Thoracic aorta (tissue), 2 donors: ENCODE measurements at places on chromosomes 1 and 21.

GRCh38 chr1:52296345-52296744 is 69.7 kb downstream of the CC2D1B start:
- no peak for DNase-seq

GRCh38 chr1:210394281-210394821 is 65.6 kb downstream of the HHAT start:
- peak; percentile 16 for DNase-seq

DNA sequence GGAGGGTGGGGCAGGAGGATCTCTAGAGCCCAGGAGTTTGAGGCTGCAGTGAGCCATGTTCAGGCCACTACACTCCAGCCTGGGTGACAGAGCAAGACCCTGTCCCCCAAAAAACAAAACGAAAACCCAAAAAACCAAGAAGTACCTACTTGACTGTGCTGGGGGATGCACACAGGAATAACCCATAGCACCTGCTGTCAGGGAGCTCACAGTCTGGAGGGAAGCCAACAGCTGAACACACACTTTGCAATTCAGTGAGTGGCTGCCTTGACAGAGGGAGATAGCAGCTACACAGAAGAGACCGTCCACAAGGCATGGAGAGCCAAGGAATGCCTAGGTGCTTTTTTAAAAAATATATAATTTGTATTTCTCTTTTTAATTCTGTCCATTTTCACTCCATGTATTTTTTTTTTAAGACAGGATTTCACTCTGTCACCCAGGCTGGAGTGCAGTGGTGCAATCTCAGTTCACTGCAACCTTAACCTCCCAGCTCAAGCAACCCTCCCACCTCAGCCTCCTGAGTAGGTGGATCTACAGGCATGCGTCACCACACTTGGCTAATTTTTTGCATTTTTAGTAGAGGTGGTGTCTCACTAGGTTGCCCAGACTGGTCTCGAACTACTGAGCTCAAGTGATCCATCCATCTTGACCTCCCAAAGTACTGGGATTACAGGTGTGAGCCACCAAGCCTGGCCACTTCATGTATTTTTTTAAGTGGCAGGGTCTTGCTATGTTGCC is 68.7 kb downstream of the NID1 start:
- no peak for DNase-seq

DNA sequence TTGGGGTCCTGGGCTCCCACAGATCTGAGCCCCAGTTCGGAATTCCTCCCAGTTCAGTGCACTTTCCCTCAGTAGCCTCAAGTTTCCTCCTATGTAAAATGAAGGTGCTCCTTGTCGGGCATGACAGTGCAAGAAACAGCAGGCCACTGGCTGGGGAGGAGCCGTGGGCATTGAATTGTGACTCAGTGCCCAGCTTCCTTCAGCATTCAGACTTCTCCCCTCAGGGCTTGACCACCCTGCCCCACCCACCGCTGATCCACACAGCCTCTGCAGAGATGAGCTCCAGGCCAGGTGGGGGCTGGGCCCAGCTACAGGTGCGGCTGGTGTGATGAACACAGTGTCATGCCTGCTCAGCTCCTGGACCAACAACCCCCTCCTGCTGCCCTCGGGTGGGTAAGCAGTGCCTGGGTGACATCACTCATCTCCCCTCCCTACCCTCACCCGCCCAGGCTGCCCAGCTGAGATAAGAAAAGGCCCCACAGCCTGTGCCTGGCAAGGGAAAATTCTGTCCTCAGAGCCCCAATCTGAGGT is 4.9 kb downstream of the MOB3C start:
- no peak for DNase-seq

DNA sequence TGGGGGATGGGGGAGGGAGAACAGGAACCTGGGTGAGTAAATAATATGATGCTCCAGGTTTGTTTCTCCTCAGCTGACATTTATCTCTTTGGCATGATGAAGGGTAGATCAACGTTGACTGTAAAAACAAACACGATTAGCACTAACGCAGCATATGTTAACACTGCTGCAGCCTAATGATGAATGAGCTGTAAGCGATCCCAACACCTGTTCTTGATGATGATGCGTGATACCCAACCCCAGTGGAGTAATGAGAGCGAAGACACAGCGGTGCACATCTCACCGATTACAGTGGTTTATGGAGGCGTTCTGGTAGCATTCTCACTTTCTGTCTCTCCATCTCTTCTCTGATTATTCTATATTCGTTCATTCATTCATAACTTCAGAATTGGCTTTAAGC is 640.4 kb downstream of the USP25 start:
- DNase-seq = no peak

- no peak for DNase-seq
Measured at GRCh38 chr1:209567698-209568175, 15.8 kb upstream of the CAMK1G start.
